ENCODE measurements at places on chromosomes 13 and 19.

DNA sequence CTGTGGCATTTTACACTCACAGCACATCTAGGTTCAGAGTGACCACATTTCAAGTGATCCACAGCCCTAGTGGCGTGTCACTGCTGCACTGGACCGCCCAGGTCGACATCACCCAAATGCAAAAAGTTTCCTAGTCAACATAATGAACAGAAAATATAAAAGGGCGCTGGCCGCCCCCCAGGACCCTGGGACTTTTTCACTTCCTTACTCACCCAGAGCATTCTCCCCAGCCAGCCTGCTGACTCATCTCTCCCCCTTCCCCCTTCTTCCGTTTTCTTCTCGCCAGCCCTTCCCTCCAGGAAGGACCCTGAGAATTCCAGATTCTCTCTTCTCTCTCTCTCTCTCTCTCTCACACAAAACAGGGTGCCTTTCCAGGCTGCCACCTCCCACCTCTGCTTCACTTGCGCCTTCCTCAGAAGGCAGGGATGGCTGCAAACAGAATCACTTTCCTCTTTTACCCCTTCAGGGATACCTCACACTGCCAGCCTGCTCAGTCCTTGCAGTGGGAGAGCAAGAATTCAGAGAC is 21.0 kb upstream of the GRWD1 start:
- no peak for DNase-seq

DNA sequence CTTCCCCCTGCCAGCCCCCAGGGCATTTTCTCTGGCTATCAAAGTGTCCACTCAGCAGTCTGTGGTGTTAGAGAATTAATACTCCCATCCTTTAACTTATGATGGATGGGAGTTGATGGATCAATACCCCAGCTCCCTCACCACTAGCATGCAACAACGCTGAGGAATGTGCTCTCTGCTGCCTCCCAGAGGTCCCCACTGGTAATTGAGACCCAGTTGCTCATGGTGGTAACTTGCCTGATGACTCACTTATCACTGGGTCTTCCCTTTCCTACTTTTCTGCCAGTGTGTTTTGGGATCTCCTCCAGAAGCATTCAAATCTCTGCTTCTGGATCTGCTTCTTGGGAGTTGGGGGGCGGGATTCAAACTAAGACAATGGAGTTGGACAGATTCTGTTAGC is 20.3 kb upstream of the CACNA1A start:
- DNase-seq = no peak

- DNase-seq = no peak
Measured at GRCh38 chr13:112001571-112001970, 65.4 kb upstream of the SOX1 start.

GRCh38 chr13:30052120-30052519 is 201.7 kb upstream of the UBL3 start:
- no peak for DNase-seq

DNA sequence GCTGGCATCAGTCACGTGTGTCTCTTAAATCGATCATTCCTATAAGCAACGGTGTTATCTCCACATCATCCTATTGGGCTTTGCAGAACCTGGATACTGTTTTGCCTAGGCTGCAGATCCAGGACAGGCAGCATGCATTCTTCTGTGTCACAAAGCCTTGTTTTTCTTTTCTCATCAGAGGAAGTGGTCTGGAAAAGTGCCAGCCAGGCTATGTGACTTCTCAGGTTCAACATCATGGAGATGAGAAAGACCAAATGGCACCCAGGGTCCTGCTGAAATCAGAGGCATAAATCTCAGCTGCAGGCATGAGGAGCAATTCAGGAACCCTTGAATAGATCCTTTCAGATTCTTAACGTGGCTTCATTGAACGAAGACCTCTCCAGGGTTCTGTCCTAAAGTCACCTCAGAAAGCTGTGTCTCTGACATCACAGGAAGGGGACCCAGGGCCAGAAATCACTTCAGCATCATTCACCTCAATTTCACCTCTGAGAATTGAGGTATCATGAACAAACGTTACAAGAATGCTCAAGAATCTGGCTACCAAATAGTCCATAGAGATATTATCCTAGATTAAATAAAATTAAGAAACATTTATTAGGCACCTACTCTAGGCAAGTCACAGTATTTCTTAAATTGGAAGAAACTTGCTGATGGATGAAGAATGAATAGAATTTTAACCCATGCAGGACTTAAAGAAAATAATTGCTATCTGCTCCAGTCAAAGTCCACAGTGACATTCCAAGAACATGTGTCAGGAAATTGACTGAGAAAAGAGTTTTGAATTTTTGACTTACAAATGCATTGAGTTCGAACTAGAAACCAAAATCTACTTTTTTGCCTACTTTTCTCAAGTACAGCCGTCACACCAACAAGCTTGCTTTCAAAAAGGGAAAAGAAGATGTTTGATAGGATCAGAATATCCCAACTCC is 124.1 kb downstream of the COG6 start:
- no peak for DNase-seq

GRCh38 chr19:29371251-29372090 is 154.3 kb upstream of the VSTM2B start:
- peak; percentile 12 for DNase-seq

- peak; percentile 90 for DNase-seq
Measured at GRCh38 chr13:51451467-51452360, 1.1 kb downstream of the INTS6 start.

GRCh38 chr13:111460548-111461444 is 140.4 kb downstream of the TEX29 start:
- no peak for DNase-seq

GRCh38 chr13:34810996-34811395 is 131.1 kb upstream of the NBEA start:
- DNase-seq = no peak

DNA sequence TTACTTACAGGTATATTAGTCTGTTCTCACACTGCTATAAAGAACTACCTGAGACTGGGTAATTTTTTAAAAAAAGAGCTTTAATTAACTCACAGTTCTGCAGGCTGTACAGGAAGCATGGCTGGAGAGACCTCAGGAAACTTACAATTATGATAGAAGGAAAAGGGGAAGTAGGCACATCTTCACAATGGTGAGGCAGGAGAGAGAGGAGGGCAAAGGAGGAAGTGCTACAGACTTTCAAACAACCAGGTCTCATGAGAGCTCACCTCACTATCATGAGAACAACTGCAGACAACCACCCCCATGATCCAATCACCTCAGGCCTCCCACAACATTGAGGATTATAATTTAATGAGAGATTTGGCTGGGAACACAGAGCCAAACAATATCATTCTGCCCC is 511.7 kb downstream of the SLITRK6 start:
- DNase-seq = no peak

DNA sequence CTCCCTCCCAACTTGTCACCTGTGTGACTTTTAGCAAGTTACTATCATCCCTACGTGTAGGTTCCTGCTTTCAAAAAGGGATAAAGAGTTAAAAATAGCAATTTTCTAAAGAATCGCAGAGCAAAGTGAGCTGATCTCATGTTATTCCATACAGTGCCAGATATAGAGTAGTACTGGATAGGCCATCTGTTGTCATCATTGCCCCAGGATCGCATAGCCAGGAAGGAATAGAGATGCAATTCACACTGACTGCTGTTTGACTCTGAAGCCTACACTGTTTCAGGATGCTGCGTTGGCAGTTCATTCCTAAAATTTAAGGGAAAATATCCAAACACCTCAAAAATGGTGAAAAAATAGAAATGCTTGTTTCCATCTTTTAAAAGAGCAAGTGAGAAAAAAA is 138.9 kb downstream of the SHISA2 start:
- DNase-seq = no peak

DNA sequence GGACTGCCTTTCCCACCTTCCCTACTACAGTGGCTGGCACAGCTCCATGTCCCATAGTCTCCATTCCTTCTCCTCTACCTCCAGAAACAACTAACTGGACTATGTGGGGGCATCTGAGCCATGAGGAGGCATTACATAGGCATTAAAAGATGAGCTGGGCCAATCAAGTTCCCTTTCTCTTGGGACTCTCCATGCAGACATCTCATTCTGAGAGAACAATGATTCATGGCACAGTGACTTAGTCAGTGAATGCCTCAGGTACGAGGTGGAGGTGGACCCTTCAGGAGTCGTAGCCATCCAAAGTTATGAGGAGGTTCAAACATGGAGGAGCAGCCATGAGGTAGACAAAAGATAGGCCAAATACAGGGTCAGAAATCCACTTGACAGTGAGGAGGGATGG is 70.0 kb downstream of the GPC6 start:
- DNase-seq = no peak

- no peak for DNase-seq
Measured at GRCh38 chr13:76474356-76474755, 411.8 kb downstream of the KCTD12 start.

DNA sequence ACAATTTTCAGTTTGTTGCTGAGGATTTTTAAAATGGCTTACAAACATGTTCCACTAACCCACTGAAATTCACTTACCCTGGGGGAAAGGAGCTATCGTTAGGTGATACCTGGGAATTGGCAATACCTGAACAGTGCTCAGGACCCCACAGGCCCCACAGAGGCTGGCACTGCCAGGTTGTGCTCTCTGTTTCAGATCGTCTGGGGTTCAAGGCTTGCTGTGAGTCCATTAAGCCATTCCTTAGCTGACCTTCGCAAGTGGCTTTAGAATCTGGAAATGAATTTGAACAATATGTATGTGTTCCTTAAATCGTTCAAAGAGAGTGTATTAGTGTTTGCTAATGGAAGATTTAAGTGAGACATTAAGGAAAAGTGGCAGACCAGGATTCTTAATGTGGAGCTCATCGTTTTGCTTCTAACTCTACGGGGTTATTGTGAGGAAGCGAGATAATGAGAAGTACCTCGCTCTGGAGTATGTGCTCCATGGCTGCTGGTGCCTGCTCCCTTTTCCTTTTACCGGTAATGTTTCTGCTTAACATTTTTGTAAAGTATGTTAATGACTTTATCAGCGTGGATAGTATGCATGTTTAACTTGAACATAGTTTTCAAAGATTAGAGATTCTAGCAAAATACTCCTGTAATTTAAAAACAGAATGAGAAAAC is 13.6 kb downstream of the KLF5 start:
- no peak for DNase-seq

DNA sequence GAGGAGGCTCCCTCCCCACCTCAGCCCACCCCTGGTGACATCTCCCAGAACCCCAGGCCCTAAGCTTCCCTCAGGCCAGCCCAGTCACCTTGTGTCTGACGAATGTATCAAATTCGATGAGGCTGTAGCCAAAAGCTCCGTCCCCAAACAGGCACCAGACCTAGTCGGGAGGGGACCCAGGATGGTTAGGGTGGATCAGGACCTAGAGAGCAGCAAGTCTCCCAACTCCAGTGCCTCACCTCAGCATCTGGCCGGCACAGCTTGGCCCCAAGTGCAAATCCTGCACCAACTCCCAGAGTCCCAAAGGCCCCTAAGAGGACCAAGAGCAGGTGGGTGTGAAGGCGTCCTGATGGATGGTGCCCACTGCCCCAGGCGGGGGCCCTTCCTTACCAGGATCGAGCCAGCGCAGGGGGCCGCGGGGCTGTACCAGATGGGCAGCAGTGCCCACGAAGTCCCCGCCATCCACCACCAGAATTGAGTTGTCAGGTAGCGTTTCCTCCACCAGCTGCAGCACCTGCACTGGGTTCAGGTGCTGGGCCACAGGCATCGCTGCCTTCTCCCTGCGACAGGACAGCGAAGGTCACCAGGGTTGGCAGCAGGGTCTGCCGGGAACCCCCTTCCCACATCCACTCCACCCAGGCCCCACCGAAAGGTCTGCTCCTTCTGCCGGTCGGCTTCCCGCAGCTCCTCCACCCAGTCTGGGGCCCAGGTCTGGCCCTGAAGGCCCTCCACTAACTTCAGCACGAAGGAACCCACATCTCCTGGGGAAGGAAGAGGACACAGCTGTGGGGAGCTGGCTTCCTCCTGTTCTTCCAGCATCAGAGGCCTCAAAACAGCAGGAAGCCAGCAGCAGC is 8.8 kb downstream of the SYDE1 start:
- no peak for DNase-seq

- DNase-seq = no peak
Measured at GRCh38 chr13:98549006-98549727, 27.7 kb downstream of the STK24 start.

DNA sequence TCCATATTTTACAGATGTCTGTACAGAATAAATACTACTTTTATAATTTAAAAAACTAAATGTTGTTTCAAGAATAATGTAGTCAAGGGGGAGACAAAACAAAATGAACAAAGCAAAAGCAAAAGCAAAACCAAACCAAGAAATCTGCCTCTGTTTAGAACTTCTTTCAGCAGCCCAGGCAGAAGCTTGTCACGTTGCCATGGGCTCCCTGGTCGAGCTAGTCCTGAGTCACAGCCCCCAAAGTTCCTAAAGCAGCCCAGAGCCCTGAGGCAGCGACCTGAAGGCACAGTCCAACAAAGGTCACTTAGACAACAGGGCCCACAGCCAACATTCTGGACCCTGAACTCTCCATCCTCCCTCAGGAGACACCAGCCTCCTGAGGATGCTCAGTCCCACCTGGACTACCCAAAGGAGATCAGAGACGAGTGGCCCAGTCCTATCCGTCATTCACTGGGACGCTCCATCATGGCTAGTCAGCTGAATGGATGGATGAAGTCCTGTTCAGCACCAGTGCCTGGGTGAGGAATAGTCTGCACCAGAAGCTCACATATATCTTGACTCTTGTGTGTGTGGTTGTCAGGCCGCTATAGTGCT is 41.7 kb downstream of the SIAH3 start:
- DNase-seq = peak; percentile 42

- DNase-seq = no peak
Measured at GRCh38 chr19:30092721-30093569, 150.9 kb downstream of the URI1 start.

DNA sequence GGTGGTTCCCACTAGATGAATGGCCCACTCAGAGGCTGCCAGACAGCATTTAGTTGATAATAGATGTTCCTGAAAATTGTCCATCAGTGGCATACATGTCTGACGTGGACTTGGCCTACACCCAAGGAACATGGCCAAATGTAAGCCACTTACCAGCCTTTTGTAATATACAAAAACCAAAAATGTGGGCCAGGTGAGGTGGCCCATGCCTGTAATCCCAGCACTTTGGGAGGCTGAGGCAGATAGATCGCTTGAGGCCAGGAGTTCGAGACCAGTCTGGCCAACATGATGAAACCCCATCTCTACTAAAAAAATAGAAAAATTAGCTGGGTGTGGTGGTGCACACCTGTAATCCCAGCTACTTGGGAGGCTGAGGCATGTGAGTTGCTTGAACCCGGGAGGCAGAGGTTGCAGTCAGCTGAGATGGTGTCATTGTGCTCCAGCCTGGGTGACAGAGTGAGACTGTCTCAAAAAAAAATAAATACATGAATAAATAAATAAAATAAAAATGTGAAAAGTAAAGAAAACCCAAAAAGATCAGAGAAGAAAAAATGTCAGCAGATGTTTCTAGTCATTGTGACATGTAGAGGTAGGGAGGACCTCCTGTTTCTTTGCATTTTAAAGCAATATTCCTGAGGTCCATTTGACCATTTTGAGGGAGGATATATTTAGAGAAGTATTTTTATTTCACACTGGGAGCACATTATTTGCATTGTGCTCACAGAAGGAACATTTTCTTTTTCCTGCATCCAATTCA is 7.1 kb upstream of the WTIP start:
- no peak for DNase-seq

Data from activated CD8-positive, alpha-beta memory T cell treated with anti-CD3 and anti-CD28 coated beads, Interleukin-2, amount 10 ng/mL, durations not matched to agents 7 days and 5 days (primary cell).